ENCODE measurements at places on chromosomes 1 and 21.

DNA sequence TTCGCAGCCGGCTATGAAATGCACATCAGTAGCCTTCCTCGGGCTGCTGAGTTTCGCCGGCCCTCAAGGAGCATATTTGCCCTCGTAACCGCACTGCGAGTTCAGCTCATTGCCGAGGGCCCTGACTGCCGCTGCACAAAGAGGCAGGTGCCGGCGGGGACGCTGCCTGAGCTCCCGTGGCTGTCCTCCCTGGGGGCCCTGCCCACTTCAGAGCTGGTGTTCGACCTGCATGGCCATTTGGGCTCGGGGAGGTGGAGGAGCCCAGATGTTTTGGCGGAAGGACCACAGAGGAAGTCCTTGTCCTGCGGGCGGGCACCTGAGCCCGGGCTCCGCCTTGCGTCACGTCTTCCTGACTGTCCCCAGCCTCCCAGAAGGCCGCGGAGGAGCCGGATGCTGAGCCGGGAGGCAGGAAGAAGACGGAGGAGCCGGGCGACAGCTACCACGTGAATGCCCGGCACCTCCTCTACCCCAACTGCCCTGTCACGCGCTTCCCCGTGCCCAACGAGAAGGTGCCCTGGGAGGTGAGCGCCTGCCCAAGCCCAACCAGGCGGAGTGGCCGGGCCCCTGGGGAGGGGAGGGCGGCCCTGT, 29.9 kb upstream of the LRRC3 start:
- DNase-seq: no peak

DNA sequence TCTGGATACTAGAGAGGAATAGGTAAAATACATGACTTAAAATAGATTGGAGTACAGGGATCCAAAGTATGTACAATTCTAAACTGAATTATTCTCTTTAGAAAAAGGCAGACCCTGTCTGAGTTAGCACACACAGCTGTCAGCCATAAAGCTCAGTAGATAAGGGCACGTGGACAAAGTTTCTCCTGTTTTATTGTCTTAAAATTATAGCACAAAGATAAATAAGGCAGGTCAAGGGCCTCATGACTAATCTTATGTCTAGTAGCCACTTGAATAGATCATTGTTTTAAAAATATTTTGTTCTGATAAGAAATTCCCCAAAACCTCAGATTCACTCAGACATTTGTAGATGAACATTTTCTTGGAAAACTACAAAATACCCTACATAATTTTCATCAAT, 205.2 kb downstream of the ZP4 start:
- DNase-seq: no peak

DNA sequence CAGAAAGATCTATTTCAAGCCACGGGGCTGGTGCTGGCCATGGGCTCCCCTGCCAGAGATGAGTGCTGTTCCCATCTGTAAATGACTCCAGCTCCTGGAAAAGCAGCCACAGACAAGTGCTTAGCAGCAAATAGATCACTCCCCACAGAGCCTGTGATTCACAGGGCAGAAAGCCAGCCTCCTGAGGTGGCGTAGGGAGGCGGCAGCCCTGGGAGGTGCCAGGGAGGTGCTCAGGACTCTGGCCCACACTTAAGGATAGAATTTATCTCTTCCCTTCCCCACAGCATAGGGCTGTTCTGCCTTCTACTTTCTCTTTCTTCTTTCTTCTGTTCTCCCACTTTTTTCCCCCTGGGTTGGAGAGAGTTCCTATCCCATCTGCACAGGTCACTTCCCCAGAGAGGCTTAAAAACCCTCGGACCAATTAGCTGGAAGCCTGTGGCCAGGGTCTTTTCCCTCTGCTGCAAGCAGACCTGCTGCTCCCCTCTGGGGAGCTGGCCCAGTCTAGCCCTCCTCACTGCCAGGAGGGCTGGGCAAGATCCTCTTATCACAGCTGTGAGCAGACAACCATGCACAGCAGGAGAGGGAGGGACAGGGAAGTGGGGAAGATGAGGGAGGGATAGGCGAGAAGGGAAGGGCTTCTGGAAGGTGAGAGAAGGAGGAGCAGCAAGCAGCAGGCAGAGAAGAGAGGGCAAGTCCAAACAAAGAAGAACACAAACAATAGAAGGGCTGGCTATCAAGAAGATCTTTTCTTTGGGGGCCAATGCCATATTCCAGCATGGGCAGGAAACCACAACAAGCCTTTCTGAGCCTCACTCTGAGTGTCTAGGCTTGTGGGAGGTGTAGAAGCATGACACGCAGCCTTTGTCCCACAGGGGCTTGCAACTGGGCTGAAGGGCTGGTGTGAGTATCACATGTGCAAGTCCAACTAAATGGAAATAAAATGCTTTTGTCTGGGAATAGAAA, 41.0 kb downstream of the KCND3 start:
- DNase-seq: no peak

- no peak for DNase-seq
Measured at GRCh38 chr21:14080040-14080763, 130.6 kb downstream of the LIPI start.

DNA sequence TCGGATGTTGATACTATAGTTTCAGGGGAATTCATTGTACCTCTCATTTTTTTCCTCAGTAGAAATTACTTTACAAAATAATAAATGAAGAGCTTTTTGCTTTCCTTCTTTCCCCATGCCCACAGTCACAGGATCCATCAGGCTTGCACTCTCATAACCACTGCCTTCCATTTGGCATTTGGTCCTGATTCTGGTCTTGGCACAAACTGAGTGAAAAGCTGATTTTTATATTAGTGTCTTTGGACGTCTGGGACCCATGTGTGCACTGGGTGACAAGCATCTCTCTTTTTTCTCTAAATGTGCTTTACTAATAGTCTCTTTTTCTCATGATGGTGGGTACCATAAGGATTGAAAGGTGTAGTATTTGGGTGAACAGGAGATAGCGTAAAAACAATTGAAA, 2.8 kb downstream of the ELAVL4 start:
- DNase-seq: no peak

- DNase-seq: peak; percentile 96
Measured at GRCh38 chr1:25562101-25562927, 18.9 kb downstream of the LDLRAP1 start.

DNA sequence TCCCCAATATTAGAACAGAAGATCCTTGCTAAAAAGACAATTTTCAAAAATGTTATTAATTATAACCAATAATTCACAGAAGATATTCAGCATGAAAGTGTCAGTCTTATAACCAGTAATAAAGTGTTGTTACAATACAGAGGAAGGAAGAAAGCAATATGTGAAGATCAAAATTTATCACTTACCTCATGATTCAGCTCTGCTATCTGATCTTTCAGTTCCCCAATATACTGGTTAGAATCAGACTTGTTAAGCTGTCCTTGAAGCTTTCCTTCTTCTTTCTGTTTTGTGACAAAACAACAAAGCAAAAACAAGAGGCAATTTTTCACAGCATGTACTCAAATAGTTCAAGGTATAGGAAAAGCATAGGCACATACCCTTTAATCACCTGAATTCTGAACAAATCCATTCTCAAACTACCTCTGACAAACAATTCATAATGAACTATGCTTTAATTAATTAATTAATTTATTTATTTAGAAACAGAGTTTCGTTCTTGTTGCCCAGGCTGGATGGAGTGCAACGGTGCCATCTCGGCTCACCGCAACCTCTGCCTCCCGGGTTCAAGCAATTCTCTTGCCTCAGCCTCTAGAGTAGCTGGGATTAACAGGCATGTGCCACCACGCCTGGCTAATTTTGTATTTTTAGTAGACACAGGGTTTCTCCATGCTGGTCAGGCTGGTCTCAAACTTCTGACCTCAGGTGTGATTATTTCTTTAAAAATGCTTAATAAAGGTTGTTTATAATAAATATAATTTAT, 76.9 kb upstream of the GFI1 start:
- DNase-seq: no peak

DNA sequence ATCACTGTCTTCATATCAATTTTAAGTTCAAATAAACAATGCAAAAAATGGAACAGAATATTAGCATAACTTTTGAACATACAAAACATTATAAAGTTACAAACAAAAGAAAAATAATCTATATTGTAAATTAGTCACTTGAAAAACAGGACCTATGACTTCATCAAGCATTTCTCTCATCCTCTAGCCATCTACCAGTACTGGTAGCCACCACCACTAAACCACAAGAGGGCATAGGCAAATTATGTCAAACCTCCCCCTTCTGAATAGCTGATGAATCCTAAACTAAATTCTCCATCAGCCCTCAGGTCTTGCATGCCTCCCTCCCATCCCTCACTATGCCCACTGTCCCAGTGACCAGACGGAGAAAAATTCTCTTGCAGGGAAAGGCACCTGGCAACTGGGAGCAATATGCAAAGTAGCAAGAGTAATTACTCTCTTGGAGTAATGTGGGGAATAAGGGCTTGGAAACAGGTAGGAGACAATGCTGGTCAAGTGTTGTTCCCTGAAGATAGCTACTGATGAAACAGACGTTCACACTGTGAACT, 37.1 kb downstream of the SSX2IP start:
- DNase-seq: no peak

GRCh38 chr1:240342251-240342625, 250.6 kb downstream of the FMN2 start:
- no peak for DNase-seq

GRCh38 chr1:118333601-118334210, 148.7 kb upstream of the SPAG17 start:
- no peak for DNase-seq

- peak; percentile 31 for DNase-seq
Measured at GRCh38 chr1:197526736-197527371, 248.4 kb downstream of the DENND1B start.

DNA sequence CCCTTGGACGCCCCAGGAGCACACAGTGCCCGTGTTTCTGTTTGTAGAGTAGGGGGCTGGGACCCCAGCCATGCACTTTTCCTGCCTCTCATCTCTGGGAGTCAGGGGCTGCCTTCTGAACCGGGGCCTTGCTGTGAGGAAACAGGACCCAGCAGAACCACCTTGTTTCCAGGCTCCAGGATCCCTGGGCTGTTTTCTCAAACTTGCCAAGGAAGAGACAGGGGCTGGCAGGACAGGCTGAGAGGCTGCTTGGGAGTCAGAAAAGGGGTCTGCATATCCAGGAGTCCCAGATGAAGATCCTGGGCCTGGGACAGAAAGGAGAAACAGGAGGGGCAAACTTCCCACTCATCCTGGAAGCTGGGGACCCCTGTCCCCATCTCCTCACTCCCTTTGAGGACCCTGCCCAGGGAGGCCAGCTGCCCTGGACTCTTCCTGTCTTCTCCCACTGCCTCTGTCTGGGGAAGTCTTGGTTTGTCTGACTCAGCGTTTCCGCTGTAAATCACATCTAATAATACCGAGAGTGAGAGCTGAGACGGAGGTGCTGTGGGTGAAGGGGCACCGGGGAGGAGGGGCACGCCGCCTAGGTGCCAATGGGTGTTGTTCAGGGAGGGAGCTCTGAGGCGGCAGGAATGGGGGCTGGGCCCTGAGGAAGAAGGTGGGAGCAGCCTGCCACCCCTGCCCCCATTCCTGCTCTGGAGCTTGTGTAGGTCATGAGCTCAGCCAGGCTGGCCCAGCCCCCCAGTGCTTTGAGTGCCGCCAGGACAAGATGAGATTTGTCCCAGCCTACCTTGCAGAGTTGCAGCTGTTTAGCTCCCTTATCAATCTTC, 16.7 kb downstream of the POU3F1 start:
- peak; percentile 53 for DNase-seq

DNA sequence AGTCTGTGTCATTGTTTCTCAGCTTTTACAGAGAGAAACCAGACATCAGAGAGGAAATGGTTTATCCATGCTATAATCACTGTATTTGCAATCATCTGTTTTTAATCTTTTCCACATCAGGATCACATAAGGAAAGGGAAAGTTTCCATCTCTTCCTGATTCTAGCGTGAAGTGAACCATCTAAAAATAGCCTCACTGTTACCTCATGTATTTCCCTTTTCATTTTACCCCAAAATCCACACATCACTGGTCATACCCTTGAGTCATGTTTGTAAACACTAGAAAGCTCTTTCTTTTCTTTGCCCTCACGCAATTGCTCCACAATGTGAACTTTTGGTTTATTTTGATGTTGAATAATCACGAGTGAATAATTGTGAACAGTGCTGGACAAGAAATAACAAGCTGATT, 146.0 kb downstream of the PLA2G4A start:
- no peak for DNase-seq

DNA sequence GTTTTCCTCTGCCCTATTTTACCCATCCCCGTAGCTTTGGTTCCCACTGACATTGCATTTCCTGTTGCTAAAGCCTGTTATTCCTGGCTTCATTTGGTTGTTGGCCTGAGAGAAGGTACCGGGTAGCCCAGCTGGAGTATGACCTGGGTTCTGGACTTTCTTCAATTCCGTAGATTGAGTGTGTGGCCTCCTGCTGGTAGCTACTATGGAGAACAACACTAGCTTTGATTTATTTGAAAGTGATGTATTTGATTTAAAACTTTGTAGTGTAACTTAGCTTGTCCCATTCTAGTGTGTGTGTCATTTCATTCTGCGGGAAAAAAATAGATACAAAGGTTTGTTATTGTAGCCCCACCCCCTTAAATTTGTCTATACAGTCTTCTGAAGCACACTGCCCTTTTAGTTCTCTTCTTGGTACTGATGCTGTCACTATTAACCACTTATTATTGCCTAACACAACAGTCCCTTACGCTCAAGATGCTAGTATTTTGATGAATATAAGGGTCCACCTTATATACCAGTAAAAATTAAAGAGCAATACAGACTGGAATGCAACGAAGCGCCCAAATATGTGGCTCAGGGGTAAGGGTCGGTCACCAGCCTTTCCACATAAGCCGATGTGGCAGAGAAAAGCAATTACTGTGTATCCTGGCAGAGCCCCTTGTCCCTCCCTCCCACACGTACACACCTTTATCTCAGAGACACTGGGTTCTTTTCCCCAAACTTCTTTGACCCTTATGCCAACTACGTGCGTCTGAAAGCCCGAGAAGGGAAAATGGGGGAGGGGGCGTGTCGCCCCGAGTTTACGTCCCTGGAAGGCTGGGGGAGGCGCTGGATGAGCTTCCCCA, 643 bp upstream of the MOV10 start:
- peak; percentile 9 for DNase-seq

DNA sequence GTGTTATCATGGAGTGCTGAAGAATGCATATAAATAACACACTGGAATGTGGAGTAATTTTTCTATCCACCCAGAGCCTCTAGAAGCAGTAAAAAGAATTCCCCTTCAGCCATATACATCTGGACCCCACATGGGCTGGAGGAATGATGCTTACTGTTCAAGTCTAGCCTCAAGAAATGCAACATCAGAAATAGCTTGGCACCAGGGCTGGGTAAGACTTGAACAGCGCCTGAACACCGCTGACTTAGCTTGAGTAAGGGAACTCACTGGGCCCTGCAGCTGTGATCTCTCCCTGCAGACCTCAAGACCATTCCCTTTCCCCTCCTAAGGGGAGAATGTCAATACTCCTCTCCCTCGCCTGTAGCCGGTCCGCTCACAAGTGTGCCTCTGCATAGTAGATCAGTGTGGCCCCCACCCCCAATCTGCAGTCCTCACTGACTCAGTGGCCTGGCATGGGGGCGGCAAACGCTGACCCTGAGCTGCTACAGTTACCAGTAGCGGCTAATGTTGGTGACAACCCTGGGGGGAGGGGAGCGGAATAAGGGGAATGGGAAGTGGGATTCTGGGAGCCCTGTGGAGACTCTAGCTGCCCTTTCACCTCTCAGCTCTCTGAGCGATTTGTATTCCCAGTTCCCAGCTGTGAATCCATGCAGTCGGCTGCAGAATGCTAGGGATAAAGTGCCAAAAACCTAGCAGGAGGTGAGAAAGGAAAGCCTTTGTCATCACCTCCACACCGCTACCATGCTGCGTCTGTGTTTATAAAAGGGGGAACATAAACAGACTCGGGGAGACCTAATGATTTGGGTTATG, 483.9 kb downstream of the DISC1 start:
- DNase-seq: no peak
